ENCODE measurements at places on chromosomes 2 and 18.

DNA sequence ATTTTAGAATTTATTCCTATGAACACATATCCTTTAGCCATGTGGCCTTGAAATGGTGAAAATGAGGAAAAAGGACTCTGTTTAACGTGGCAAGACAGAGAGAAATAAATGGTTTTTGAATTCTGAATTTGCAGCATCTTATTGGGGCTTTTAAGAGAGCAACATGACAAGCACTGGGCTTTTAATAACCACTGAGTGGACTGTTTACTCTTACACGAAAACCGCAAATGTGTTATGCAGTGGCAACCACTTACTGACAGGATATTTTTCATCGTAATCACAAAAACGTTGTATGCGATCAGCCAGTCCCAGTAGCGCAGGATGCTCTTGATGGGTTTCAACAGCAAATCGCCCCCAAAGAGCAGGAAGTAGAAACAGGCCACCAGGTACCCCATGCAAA is 226.6 kb downstream of the NAPG start:
- H3K4me3 ChIP-seq: no peak overlapping the region
- no peaks in the 10 kb centered on the region for H3K4me1 ChIP-seq
- no peaks in the 10 kb centered on the region for H3K27me3 ChIP-seq

- no peaks in the 10 kb centered on the region for H3K36me3 ChIP-seq
- no peak overlapping the region for H3K4me3 ChIP-seq
- H3K27me3 ChIP-seq: no peaks in the 10 kb centered on the region
- no peak overlapping the region for H3K27ac ChIP-seq
Observed at GRCh38 chr2:139020287-139020686, 240.1 kb upstream of the NXPH2 start.

DNA sequence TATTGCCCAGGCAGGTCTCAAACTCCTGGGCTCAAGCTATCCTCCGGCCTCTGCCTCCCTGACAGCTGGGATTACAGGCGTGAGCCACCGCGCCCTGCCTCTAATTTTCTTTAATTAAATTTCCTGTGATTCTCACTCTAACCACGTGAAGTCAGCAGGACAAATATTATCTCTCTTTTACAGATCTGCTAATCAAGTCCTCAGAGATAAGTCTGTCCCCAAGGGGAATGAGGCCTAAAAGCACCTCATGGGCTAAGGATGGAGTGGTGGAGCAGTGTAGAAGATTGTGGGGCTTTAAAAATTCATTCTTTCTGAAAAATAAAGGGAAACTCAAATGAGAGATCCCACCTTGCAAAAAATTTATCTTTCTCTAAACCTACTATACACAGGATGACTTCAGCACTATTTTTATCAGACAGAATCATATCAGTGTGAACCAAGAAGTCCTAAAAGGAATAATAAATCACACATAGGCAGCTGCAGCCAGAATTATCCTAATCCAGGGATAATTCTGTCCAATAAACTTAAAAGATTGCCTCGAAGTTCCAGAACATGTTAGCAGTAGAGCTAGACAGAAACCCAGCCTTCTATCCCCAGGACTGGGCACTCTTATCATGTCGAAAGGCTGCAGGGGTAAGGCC is 38.3 kb upstream of the BMPR2 start:
- no peak overlapping the region for H3K27ac ChIP-seq
- H3K27me3 ChIP-seq: no peaks in the 10 kb centered on the region
- H3K36me3 ChIP-seq: no peaks in the 10 kb centered on the region

DNA sequence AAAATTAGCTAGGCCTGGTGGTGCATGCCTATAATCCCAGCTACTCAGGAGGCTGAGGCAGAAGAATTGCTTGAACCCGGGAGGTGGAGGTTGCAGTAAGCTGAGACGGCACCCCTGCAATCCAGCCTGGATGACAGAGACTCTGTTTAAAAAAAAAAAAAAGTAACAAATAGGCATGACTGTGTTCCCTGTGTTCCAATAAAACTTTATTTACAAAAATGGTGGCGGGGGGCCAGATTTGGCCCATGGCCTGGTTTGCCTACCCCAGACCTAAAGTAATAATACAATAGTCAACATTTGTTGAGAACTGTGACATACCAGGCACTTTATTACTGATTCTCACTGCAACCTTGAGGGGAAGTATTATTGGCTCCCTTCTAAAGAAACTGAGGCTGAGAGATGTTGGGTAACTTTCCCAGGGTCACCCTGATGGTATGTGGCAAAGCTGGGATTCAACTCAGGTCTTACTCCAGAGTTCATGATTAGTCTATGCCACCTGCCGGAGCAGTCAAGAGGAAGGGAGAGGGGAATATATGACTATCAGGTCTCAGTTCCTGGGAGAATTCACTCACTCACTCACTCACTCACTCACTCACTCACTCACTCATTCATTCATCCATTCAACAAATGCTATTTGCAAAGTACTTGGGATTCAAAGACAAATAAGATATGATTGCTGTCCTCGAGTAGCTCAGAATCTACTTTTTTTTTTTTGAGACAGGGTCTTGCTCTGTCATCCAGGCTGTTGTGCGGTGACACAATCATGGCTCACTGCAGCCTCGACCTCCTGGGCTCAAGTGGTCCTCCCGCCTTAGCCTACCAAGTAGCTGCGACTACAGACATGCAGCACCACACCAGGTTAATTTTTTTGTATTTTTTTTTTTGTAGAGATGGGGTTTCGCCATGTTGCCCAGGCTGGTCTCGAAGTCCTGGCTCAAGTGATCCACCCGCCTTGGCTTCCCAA is 14.3 kb upstream of the KCMF1 start:
- no peak for DNase-seq
- no peaks in the 10 kb centered on the region for H3K27me3 ChIP-seq
- H3K27ac ChIP-seq: no peak overlapping the region
- H3K4me3 ChIP-seq: no peak overlapping the region
- no peaks in the 10 kb centered on the region for H3K36me3 ChIP-seq
- peaks cover 11% of the 10 kb centered on the region for H3K4me1 ChIP-seq

- H3K27me3 ChIP-seq: no peaks in the 10 kb centered on the region
- DNase-seq: no peak
- H3K36me3 ChIP-seq: no peaks in the 10 kb centered on the region
- H3K4me3 ChIP-seq: no peak overlapping the region
- H3K27ac ChIP-seq: no peak overlapping the region
Observed at GRCh38 chr2:222797871-222798270, 63.0 kb upstream of the ACSL3 start.

- H3K27ac ChIP-seq: no peak overlapping the region
- H3K27me3 ChIP-seq: no peaks in the 10 kb centered on the region
- no peak for DNase-seq
- no peak overlapping the region for H3K4me3 ChIP-seq
Observed at GRCh38 chr2:240933966-240934700, 28.0 kb downstream of the CROCC2 start.

DNA sequence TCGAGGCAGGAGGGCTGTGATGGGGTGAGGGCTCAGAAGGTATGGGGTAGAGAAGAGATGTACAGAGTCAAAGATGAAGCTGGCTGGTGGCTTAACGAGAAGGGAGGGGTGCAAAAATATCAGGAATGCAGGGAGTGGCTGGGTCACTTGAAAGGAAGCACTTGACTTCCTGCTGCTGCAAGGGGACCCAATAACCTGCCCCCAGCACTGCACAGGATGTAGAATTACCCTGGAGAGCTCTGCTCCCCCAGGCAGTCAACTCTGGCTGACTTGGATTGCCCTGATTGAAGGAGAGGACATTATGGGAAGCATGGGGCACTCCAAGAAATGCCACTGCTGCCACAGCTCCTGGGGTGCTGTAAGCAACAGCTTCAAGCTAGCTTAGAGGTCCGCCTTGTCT is 41.8 kb downstream of the CFAP221 start:
- H3K36me3 ChIP-seq: no peaks in the 10 kb centered on the region
- no peak for DNase-seq
- no peaks in the 10 kb centered on the region for H3K4me1 ChIP-seq

Measured in iPS DF 6.9 (cell line).